ENCODE measurements at places on chromosomes 2 and 18. TPM values are rescaled to one million over a fixed set of nuclear protein-coding genes. Genes with fewer than 3 reads are reported as not detected.

MAP3K19 gene
- not detected for total RNA-seq

GATA6 gene
- total RNA-seq: 1.4 TPM

DSG3 gene
- total RNA-seq: 0.02 TPM

SULT1C2 gene
- total RNA-seq: 0.33 TPM

POTEJ gene
- not detected for total RNA-seq

LIMS4 gene
- 0.56 TPM for total RNA-seq

TGFA gene
- total RNA-seq: 8.2 TPM

SP5 gene
- total RNA-seq: not detected

CDH2 gene
- 39.4 TPM for total RNA-seq

CRIM1 gene
- 195 TPM for total RNA-seq

RNPEPL1 gene
- total RNA-seq: 60.6 TPM

AMER3 gene
- not detected for total RNA-seq

CERKL gene
- total RNA-seq: 0.19 TPM

IL1F10 gene
- not detected for total RNA-seq

CPS1 gene
- total RNA-seq: 12.6 TPM

SH3RF3 gene
- 0.61 TPM for total RNA-seq

CROCC2 gene
- not detected for total RNA-seq

HOXD13 gene
- total RNA-seq: 0.19 TPM

TCF23 gene
- total RNA-seq: not detected

XIRP2 gene
- total RNA-seq: not detected

Data from A549 treated with dexamethasone at 1 μM for 4 hours (cell line).